B cell (primary cell): ENCODE measurements at places on chromosomes 13 and 19. TPM values are rescaled to one million over a fixed set of nuclear protein-coding genes. Genes with fewer than 3 reads are reported as not detected.

GRCh38 chr13:42312817-42313431 lies 41.0 kb downstream of the AKAP11 start:
- DNase-seq: no peak

- no peak for DNase-seq
Observed at GRCh38 chr19:43743059-43743458, 11.7 kb downstream of the SMG9 start.

C19orf38 gene
- 1.7 and 2.5 TPM in 2 replicates for total RNA-seq

ARHGEF7 gene
- 125 and 131 TPM in 2 replicates for total RNA-seq

CYP4F8 gene
- total RNA-seq: not detected in 2 replicates

DNA sequence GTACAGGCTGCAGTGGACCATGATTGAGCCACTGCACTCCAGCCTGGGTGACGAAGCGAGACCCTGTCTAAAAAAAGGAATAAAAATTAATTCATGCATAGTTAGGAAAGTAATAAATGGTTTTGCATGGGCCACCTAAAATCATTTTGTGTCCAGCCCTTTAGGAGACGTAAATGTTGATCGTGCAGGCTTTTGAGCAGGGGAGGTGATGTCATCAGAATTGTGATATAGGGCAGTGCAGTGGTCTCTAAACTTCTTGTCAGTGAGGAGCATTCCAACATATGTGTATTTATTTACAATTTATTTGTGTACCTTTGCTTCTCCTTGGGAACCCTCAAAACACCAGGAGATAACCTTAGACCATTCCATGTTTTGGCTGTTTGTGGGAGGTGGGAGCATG lies 3.0 kb downstream of the SMARCA4 start:
- DNase-seq: no peak

- no peak for DNase-seq
Observed at GRCh38 chr19:54014920-54015560, 23.6 kb downstream of the CACNG6 start.

GRCh38 chr19:19774354-19775033 lies 41.6 kb upstream of the ZNF14 start:
- DNase-seq: no peak

GRCh38 chr19:12778017-12778904 lies 2.9 kb upstream of the HOOK2 start:
- DNase-seq: peak; percentile 80

GRCh38 chr13:20729633-20730585 lies 26.4 kb downstream of the IL17D start:
- DNase-seq: no peak

GRCh38 chr13:29582171-29582570 lies 13.3 kb downstream of the SLC7A1 start:
- DNase-seq: no peak

- DNase-seq: no peak
Observed at GRCh38 chr13:29943686-29944085, 93.3 kb upstream of the UBL3 start.

DNA sequence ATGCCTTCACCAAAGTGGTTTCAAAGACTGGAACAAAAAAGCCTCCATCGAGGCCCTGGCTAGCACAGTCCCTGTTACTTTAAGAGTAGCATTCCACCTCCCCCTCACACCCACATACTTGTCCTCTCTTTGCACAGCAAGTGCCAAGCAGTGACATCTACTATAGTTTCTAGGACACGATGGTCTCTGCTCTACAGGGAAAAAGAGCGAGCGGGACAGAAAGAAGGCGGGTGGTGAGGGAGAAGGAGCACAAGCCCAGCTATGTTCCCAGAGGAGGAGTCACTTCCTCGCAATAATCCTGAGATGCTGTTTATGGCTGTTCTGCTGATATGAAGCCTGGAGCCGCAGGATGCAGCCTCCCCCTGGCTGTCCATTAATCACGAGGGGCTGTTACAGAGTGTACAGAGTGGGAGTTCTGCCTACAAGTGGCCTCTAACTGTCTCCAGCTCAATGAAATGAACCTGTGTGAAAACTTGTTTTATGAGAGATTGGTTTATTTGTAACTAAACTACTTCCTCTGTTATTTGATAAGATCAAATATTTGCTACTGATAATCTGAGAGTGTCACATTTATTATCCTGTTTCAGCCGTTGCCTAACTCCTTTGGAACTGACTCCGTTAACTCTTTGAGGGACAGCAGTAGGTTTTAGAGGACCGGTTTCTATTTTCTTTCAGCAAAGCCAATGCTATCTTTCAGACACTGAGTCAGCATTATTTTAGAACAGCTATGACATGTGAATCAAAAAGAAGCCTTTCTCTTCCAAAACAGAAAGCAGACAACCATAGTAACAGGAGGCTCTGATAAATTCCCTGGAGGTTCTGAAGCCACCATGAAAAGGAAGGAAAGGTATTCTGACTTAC lies 208.0 kb downstream of the SPRY2 start:
- DNase-seq: no peak

DNA sequence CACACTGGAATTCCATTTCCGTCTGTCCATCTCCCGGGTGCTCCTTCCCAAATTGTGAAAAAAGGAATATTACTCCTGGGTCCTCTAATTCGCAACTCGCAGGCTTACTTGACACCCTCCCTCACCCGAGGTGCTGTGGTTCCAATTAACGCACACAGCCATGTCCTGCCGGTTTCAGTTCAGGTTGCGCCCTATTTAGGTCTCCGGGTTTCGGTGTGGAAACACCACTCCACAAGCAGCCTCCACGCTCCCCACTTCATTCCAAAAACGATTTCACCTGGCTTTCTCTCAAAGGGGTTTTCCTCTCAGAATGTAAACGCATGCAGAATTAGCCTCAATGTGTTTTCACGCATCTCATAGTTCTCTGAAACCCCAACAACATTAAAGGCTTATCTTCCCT lies 37.9 kb downstream of the NAXD start:
- DNase-seq: peak; percentile 44

PEX11G gene
- 0.62 and 0.68 TPM in 2 replicates for total RNA-seq

GRCh38 chr19:12786141-12786870 lies 5.0 kb upstream of the JUNB start:
- DNase-seq: peak; percentile 85

DNA sequence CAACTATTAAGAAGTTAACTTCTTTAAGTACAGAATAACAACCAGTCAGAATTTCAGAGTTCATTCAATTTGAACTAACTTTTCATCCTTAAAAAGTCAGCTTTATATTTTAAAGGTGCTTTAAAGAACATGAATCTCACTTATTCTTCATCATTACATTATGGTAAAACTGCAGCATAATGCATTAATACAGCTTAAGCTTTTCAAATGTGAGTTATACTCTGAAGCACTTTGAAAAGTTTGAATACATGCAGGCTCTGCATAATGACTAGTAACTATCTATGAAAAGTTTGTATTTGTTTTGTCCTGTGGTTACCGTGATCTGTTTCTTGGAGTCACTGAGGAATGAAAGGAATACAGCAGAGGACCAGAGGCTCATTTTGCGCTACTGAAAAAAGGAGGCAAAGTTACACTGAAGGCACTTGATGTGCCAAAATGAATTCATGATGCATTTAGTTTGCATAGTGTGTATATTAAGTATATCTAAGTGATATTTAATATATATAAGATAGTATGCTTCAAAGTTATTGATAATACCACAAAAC lies 4.1 kb downstream of the PCDH17 start:
- DNase-seq: no peak

GRCh38 chr13:74202129-74202813 lies 68.1 kb upstream of the KLF12 start:
- no peak for DNase-seq

GRK1 gene
- 0.15 TPM in 1 of 2 replicates, not detected in the other for total RNA-seq

- no peak for DNase-seq
Observed at GRCh38 chr13:67278235-67278634, 48.1 kb upstream of the PCDH9 start.

C1QTNF9 gene
- total RNA-seq: not detected in 2 replicates

DNA sequence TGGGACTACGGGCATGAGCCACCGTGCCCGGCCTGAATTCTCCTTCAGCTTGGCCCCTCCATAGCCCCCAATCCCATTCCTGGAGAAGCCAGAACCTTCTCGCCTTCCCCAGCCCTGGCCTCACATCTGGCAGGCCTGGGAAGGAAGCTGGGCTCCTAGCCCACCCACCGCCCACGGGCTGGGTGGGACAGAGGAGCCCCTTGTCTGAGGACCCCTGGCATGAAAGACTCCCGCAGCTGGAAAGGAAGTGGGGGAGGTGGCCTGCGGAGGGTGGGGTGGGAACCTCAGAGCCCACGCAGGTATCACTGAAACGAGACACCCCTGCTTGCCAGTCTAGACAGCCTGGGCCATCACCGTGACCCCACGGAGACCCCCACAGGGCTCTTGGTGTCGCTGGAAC lies 7.7 kb upstream of the NANOS3 start:
- peak; percentile 29 for DNase-seq

- DNase-seq: no peak
Observed at GRCh38 chr13:46296921-46297320, 85.2 kb downstream of the LRRC63 start.

- no peak for DNase-seq
Observed at GRCh38 chr13:41064493-41064892, 3.2 kb downstream of the WBP4 start.

SLC17A7 gene
- 0.29 and 0.89 TPM in 2 replicates for total RNA-seq

- DNase-seq: peak; percentile 39
Observed at GRCh38 chr19:13952931-13953531, 722 bp downstream of the DCAF15 start.

GRCh38 chr19:57559404-57560025 lies at the start of gene ZNF550:
TSS of gene ZNF550 (minus strand) at chr19:57559863. CDS start at chr19:57559682, 181 bp downstream.
- peak; percentile 87 for DNase-seq

SLC25A41 gene
- 0.29 and 0.30 TPM in 2 replicates for total RNA-seq
